ENCODE measurements at places on chromosomes 6 and 20.
A peak's percentile ranks its signal among the peaks of the same experiment; 100 is the strongest.

DNA sequence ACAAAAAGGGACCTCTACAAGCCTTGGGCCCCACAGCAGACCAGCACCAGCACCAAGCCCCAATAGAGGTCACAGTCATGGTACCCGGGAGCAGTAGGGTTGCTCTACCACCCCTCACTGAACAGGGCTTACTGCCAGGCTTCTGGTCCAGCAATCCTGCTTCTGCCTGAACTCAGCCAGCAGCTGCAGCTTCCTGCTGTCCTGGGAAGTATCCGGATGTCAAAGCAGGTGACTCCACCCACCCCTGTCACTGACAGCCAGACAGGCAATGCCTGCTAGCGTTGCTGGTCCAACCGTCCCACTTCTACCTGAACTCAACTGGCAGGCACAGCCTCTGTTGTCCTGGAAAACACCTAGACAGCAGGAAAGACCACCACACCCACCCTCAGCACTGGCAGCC lies 47.0 kb upstream of the PCSK2 start:
- DNase-seq: no peak

- no peak for DNase-seq
Observed at GRCh38 chr6:85183841-85184240, 266.0 kb upstream of the NT5E start.

DNA sequence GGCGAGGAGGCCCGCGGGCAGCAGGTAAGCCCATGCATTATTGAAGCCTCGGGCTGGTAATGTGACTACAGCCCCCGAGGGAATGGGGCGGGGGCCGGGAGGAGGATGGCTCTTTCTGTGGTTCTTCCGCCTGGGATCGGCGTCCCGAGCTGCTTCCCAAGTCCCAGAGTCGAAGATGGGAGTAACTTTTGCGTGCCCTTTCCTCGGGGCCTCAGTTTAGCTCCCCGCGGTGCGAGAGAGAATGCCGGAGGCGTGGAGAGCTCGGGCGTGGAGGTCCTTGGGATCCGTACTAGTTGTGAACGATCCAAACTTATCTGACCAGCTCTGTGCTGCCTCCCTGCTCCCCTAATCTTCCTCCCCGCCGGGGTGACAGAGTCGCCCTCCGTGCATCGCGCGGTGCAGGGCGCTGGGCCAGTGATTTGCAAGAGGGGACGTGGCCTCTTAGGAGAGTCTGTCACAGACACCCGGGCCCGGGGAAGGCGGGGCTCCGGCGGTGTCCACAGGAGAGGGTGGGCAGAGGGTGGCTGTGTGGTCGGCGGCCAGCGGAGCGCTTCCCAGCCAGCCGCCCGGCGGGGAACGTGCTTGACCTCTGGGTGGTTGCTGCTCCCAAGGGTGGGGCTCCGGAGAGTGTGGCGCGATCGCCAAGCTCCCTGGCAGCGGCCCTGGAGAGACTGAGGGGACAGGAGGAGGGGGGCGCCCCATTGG lies 815 bp downstream of the UTRN start:
- peak; percentile 30 for DNase-seq

GRCh38 chr20:18496042-18496441 lies 983 bp downstream of the RBBP9 start:
- no peak for DNase-seq

DNA sequence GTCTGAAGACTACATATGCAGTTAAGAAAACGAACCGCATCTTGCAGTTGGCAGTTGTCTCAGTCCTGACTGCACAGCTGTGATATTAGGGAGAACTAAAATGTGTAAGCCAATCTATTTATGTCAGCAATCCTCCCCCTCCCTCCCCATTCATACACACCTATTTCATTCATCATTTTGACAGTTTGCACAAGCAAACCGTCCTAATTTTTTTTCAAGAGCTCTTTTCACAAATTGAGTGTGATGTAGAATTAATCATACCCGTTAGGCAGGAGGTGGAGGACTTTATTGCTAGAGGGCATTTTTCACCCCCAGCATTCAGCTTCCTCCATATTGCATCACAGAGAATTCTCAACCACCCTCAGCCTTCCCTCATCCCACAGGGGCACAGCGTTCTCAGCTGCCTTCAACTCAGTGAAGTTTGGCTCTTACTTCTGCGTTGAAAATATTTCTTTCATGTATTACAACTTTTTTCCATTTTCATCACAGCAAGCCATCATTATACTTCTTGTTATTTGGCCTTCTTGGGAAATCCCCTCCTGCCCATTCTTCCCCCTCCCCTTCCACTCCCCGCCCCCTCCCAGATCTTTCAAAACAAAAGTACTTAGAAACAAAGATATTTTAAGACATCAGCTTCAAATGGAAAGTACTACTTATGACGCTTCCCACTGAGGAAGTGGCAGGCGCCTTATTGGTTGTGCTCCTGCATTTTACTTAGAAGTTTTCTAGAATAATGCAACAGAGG lies 37.5 kb downstream of the NOX3 start:
- peak; percentile 9 for DNase-seq

GRCh38 chr6:43488667-43489276 lies 11.4 kb downstream of the TJAP1 start:
- DNase-seq: no peak

- no peak for DNase-seq
Observed at GRCh38 chr20:53977391-53977790, 93.0 kb downstream of the BCAS1 start.

DNA sequence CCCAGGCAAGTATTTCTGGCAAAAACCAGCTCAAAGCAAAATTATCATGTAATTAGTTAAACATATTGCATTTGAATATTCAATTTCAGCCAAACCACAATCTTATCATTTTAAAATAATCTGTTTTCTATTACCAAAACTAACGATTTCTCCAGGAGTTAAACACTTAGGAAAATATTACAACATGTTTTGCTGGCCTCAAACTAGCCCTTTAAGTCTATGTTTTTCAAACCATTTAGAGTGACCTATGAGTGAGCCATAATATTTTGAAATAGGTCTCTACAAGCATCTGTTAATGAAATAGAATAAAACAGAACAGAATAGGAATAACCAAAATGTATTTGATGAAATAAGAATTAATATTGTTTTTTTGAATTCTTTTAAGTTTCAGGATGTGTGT lies 370.9 kb downstream of the COL12A1 start:
- no peak for DNase-seq

DNA sequence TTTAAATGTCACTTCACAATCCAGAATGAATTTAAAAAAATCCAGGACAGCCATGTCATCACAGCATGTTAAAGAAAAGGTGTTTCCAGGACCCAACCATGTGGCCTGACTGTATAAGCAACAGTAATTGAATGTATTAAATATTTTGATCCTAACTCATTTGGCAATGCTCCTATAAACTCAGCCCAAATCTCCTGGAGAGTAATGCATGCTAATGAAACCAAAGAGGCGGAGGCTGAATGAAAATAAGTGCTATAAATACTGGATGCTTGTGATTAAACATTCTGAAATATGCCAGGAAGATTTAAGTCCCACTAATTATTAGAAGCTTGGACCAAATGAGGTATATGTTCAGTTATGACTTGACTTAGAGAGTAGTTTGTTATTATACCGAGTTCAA lies 486.8 kb downstream of the FRK start:
- no peak for DNase-seq

DNA sequence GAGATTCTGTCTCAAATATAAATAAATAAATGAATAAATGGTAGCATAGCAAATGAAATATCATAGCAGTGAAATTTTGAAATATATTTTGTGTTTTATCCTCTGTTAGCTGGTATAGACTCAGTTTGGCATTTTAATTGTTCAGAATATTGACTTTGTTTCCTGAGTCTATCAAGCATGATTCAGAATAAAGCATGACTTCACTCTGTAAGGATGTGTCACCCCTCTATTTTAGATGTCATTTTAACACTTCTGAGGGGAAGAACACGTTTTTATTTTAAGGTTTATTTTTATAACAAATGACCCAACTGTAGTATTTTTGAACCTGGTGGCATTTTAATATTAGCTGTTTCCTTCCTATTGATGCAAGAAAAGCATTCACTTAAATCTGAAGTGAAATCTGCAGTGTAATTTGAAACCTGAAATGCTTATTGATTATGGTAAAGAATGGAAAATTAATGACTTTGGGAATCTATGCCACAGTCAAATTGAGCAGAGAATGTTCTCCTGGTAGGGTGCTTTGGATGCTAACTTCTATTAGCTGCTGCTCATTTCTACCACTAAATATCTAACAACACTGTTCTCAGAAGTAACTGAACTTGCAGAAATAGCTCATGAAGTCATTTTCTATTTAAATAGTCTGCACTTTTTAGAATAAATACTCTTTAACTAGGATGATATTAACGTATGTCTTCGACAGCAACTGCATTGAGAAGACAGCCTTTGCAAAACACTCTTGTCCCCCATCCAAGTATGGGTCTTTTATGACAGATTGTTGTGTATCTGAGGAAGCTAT lies 114.2 kb downstream of the SOX4 start:
- DNase-seq: no peak

DNA sequence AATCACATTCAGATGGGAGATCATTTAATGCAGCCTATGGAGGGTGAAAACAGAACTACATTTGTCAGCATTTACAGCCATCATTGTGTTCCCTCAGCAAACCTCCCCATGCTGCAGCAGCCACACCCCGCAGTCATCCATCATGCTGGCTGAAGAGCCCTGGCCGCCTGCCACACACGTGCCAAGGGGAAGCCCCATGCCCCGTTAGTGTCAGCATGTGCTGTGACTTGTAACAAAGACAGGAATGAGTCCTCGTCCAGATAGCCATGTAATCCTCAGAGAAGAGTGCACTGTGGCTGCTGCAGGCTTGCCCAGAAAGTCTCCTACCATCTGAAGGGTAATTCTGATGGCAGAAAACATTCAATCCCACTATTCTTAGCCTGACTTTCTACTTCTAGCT lies 1097.8 kb downstream of the KIF16B start:
- no peak for DNase-seq

- DNase-seq: no peak
Observed at GRCh38 chr6:107510108-107510507, 20.2 kb downstream of the SOBP start.

GRCh38 chr6:20606831-20607230 lies 72.6 kb downstream of the CDKAL1 start:
- DNase-seq: no peak

DNA sequence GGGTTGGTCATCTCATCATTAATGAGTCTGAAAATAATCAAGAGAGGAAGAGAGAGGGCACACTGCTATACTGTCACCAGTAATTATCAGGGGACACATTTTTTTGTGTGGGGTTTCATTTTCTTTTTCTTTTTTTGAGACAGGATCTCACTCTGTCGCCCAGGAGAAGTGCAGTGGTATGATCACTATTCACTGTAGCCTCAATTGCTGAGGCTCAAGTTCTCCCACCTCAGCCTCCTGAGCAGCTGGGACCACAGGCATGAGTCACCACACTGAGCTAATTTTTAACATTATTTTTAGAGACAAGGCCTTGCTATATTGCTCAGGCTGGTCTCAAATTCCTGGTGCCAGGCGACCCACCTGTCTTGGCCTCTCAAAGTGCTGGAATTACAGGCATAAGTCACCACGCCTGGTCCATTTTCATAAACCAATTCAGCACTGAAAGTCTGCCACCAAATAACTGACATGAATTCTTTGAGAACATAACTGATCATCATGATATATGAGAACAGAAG lies 43.3 kb downstream of the EPHA7 start:
- DNase-seq: no peak

DNA sequence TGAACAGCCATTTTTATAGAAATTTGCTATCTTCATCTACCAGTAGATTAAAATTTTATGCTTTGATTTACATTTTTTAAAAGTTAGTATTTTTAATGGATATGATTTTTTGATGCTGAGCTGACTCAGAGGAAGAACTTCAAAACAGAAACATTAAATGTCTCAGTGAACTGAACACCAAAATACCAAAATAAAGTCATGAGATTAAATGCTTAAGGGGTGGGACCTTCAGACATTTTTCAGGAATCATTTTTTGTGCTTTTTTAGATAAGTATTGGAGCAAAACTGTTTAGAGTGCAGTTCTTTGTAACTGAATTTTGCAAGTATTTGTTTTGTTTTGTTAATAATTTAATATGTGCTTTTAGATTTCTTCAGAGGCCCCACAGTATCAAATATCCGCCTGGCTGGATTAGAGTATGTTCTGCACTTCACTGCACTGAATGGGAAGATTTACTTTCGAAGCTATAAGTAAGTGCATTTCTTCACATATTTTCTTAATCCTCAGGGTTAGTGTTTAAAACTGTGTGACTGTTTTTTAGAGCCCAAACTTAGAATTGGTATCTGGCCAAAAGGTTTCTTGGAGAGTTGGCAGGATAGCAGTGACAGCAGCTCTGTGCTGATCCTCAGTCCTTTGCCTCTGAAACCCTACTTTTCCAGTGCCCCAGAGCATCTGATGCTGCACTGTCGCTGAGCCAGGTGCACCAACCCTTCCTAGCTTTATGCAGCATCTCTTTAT lies 33.7 kb downstream of the RPF2 start:
- DNase-seq: no peak

GRCh38 chr6:99195986-99196655 lies 153.4 kb downstream of the FAXC start:
- no peak for DNase-seq

DNA sequence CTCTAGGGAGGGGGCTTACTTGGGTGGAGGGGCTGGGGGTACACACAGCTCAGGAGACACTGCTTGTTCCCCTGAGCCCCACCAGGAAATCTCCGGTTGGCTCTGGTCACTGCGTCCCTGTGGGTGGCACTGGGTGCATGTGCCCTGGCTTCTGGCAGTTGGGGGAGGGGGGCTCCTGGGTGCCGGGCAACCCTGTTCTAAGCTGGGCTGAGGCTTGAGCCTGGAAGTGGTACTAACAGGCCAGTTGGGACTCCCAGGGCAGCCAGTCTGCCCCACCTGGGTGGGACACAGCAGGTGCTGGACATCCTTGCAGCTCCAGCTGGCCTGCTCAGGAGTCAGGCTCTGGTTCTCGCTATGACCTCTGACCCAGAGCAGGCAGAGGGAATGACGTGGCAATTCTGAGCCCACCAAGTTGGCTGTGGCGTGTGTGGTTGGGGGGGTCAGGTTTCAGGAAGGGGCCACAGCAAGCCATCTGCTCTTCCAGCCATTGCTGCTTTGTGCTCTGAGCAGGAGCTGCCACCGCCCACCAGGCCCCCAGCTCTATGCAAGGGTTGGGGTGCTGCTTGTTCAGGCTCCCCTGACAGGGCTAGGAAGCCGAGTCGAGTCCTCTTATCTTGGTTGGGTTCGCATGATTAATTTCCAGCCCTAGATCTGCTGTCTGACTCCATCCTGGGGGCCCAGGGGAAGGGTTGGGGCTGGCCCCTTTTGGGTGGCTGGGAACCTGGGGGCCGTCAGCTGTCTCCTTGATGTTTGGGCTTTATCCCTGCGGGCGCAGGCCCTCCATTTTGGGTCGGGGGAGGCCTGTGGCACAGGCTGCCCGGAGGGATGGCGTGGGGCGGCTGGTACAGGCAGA lies 590 bp downstream of the C20orf204 start:
- no peak for DNase-seq

DNA sequence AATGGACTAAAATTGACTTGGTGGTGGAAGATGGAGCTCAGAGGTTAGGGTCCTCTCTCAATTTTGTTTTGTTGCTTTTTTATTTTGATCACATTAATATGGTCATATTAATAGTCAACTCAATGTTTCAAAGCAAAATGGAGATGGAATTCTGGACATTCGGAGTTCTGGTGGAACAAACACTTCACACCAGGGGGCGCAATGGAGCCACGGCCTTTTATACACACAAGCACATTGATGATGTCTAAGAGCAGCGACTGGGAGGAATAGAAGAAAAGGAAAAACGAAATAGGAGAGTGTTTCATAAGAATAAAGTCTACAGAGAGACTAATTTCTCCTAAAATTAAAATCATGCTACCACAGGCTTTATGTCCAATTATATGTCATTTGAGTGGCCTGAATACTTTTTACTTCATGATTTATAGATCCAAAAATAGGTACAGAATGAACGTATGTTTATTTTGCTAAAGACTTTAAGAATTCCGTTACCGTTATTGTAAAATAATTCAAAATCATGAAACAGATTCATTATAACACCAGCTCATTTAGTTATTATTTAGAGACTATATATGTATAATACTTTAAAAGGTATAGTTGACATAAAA lies 197.6 kb upstream of the SASH1 start:
- DNase-seq: no peak
